KG1 (cell line): ENCODE measurements at places on chromosomes 6 and 20.

DNA sequence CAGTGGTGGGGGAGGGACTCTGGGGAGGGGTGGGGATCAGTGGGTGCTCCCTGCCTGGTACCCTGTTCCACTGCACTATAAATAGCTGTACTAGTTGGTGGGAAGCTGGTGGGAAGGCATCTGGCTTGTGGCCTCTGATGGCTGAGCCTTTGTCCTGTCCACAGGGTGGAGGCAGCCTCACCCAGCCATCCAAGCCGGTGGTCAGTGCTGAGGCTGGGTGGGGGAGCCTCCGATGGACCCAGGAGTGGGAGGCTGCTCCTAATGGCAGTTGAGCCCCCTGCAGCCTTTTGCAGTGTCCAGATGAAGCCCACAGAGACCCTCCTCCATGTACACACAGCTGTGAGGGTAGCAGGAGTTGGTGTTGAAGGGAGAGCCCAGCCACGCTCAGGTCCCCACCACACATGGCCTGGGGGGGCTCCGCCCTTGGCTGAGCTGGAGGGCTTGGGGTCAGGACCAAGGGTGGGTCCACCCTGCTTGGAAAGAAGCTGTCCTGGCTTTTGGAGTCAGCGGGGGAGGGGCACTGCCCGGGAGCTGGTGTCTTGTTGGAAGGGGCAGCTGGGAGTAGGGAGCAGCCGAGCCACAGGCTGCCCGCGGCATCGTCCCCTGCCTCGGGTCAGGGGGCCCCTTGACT is 2.5 kb downstream of the PPDPF start:
- DNase-seq = no peak

GRCh38 chr6:33952016-33952415 is 148.2 kb upstream of the MLN start:
- no peak for DNase-seq

DNA sequence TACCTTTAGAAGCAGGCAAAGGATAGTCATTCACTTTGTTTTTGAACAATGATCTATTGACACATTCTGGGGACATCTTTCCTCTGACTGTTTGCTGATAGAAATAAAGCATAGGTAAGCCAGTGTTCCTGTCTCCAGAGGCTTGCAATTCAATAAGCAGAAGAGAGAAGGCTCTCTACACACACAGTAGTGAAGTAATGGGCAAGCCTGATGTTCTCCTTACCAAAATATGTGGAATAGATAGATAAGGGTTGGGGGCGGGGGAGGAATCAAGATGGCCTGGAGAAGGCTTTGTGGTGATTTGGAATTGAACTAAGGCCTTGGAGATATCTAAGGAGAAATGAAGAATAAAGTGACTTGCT is 27.3 kb downstream of the PAQR8 start:
- DNase-seq = peak; percentile 28

DNA sequence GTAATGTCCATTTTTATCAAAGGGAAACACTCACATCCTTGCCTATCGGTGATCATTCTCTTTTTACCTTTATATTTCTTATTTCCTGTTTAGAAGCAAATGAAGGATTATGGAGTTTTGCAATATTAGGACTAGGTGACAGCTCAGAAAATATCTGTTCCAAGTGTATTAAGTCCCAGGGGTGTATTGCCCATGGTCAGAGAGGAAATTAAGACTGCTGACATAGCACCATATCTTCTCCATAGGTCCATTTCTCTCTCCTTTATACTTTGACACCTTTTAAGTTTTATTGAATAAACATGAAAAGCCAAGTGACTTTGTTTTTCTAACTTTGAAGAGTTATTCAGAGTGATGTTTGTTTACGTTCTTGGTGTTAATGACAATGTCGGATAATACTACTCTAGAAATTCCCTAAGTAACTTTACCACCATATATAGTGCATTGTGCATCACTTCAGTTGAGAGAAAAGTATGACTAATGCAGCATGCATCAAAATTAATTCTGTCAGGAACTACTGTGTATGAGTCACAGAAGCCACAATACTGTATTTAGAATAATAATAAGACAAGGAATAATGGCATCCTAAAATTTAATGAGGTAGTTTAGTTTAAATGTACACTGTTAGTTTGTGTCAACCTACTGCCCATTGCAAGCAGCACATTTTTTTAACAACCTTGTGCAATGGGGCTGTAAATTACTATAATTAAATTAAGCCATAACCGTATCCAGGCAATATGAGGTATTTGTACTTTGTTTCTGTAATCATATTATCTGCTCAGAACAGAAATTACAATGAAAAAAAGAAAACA is 474.4 kb upstream of the RNF217 start:
- DNase-seq = no peak

GRCh38 chr20:48722737-48723191 is 105.0 kb downstream of the PREX1 start:
- DNase-seq = no peak

DNA sequence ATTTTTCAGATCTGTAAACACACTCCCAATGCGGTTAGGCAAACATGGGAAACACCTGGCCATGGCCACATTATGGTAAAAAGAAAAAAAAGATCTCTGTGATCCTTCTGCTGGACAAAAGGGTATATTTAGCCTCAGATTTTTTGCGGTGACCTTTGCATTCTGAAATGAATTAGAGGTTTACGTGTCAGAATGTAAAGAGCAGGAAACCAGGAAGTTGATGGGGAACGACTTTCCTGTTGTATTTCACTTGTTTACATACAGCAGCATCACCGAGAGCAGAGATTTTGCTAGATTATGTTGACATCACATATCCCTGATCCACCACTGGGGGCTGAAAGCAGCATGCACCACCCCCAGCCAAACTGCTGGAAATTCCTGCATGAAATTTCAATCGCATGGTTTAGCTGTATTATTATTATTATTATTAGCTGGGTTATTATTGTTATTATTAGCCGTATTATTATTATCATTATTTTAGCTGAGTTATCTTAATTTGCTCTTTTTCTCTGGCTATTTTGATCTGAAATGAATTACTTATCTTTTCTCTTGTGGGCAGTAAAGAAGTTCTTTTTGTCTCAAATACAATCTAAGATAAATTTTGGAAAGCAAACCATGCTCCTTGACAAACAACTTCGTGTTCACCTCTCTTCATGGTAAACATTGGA is 189.4 kb downstream of the ZFP64 start:
- DNase-seq = no peak

DNA sequence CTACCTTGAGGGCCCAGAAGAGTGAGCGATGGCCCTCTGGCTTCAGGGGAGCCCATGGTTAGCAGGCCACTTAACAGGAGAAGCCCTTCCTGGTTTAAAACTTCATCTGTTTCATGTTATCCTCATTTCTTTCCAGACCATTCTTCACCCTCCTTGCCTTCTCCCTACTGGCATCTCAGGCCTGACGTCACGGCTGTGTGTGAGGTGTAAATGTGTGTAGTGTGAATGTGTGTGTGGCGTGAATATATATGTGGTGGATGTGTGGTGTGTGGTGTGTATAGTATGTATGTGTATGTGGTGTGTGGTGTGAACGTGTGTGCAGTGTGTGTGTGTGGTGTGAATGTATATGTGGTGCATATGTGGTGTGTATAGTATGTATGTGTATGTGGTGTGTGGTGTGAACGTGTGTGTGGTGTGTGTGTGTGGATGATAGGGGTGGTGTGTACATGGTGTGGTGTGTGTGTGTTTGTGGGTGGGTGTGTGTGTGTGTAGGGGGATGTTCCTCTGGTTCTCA is 88.5 kb downstream of the SOD2 start:
- DNase-seq = no peak

GRCh38 chr6:156916130-156916801 is 139.1 kb downstream of the ARID1B start:
- no peak for DNase-seq

DNA sequence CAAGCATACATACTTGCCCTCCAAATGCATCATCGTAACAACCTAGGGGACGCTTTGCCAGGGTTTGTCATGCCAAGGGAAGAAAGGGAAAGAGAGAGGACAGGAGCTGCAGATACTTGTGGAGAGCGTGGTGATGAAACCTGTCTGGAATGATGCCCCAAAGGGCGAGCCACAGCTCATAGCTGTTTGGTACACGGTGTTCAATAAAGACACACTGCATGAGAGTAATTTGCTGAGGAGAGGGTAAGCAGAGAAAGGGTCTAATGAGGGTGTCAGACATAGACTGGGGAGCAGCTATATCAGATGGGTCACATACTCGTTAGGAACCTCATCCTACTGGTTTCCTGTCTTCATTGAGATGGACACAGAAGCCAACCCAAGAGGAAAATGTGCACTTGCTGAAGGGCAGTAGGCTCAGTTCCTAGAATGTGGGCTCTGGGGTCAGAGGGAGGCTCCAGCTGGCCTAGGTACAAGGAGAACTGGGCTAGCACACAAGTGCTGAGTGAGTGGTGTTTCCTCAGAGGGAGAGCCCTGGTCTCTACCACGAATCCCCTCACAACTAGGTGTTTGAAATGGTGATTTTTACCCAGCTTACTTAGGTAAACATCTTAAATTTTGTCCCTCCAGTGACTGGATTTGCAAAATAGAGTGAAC is 5.2 kb upstream of the FOXO3 start:
- DNase-seq = no peak

- no peak for DNase-seq
Observed at GRCh38 chr20:25422032-25422431, 14.6 kb downstream of the GINS1 start.

DNA sequence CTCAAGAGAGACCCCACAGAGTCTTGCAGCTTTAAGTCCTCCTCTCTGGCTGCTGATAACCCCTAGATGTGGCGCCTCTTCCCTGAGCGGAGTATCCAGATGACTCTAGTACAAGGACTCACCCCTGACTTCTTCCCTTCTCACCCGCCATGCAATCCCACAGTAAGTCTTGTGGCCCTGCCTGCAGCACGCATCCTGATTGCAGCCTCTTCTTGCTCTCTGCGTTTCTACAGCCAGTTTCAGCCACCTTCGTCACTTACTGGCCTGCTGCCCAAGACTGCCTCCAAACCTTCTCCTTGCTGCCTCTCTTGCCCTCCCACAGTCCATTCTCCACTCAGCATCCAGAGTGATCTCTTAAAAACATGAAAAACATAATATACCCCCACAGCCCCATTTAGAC is 2.4 kb upstream of the RPP40 start:
- DNase-seq = no peak

DNA sequence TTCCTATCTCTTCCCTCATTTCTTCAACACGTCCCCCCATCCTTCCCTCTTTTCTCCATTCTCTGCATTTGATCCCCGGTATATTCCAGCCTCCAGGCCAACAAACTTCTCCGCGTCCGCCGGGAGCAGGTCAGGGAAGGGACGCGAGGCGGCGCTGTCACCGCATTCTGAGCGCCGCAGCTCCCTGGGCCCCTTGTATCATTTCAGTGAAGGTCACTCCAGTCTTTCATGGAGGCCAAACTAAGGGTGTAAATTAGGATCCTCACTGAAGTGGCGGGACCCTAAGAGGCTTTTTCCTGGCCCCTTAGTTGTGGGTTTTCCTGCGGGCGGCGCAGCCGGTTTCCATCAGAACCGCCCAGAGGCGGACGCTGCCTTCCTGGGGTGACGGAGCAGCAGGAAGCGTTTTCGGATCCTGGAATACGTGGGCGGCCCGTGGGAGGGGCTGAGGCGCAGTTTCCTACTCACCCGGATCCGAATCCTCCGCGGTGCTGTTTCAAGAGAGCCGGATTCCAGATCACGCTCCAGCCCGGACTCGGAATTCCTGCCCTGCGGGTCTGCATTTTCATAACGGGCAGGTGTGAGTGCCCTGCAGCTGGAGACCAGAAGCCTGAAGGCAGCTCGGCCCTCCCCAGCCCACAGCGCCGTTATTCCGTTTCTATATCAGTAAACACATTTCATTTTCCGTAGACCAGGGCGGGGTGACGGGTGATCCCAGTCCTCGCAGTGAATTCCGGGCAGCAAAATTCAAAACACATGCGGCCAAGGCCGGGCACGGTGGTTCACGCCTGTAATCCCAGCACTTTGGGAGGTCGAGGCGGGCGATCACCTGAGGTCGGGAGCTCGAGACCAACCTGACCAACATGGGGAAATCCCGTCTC is 3.6 kb upstream of the MICA start:
- peak; percentile 59 for DNase-seq

DNA sequence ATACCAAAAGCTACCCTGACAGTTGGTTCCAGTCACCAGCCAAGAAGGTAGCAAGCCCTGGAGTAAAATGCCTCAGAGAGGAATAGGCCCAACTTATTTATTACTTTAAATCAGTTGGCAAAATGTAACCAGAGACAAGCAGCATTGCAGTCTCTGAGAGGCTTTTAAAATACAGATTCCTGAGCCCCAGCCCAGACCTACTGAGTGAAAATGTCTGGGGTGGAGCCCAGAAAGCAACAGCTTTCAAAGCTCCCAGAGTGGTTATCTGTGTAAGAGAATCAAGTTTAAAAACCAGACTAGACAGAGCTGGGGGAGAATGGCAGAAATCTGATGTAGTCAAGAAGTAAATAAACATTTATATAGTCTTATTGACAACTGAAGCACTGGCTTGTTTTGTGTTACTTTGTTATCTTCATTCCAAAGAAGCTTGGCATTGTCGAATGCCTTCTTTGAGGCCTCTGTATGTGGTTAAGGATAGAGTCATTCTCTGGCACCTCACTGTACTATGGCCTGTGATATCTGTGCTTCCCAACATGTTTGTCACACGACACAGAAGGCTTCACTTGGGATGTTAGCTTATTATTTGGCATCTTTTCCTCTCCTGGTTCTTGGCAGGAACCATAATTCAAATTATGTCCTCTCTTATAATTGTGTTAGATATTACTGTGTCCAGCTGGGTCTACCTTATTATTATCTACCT is 313.5 kb downstream of the SLC35F1 start:
- DNase-seq = no peak

- DNase-seq = no peak
Observed at GRCh38 chr20:20812136-20812535, 99.7 kb upstream of the RALGAPA2 start.

GRCh38 chr6:92777146-92777740 is 642.1 kb downstream of the EPHA7 start:
- DNase-seq = no peak
